ENCODE measurements at places on chromosomes 13 and 19.

GRCh38 chr13:77375560-77376108 is 48.7 kb upstream of the MYCBP2 start:
- no peak for DNase-seq

DNA sequence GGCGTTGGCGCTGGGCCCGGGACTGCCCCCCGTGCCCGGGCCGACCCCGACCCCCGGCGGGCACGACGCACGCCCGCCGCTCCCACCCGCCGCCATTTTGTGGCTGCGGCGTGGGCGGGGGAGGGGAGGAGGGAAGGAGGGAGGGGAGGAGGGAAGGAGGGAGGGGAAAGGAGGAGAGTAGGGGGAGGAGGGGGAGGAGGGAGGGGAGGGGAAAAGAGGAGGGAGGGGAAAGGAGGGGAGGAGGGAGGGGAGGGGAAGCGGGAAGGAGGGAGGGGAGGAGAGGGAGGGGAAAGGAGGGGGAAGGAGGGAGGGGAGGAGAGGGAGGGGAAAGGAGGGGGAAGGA is at the start of gene BTBD2:
Gene BTBD2, minus strand, starts transcription at position 107 of the 343 bp plus-strand sequence. Its CDS starts 11 bp downstream, at position 96.
- peak; percentile 59 for DNase-seq

GRCh38 chr19:4373601-4374497 is 26.5 kb downstream of the SH3GL1 start:
- DNase-seq, result no peak

- no peak for DNase-seq
These were observed at the start of gene TMEM221 for GRCh38 chr19:17448131-17448967. Gene TMEM221, minus strand, starts transcription at chr19:17448668. Its CDS starts 206 bp downstream, at chr19:17448462.

DNA sequence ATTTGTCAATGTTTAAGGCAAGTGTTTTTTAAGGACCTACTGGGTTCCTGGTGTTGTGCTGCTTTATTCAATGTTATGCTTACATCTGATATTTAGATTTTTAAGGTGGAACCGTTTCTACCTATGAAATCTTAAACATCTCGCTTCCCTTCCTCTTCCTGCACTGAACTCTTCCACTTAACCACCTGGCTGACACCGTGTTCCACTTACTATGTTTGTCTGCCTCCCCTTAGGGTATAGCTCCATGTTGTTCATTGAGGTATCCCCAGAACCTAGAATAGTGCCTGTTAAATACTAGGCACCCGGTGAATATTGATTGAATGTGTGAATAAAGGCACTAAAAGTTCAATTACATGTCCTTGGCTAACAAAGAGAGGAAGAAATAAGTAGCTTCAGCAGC is 104.9 kb downstream of the RNF17 start:
- DNase-seq, result no peak

- DNase-seq, result no peak
These were observed 18.9 kb upstream of the FOSB start for GRCh38 chr19:45448887-45449299.

DNA sequence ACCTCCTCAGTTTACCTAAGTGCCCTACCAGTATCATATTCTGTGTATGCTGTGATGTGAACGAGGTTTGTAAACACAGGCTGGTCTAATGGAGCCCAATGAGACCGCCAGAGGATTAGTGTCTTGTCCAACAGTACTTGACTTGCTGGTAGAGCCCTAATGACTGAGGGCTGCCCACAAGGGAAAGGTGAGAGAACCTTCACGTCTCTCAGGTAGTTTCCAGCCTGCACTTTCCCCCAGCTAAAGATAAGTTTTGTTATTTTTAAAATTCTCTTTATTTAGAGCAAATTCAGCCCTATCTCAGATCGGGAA is 498 bp upstream of the RBM26 start:
- no peak for DNase-seq

DNA sequence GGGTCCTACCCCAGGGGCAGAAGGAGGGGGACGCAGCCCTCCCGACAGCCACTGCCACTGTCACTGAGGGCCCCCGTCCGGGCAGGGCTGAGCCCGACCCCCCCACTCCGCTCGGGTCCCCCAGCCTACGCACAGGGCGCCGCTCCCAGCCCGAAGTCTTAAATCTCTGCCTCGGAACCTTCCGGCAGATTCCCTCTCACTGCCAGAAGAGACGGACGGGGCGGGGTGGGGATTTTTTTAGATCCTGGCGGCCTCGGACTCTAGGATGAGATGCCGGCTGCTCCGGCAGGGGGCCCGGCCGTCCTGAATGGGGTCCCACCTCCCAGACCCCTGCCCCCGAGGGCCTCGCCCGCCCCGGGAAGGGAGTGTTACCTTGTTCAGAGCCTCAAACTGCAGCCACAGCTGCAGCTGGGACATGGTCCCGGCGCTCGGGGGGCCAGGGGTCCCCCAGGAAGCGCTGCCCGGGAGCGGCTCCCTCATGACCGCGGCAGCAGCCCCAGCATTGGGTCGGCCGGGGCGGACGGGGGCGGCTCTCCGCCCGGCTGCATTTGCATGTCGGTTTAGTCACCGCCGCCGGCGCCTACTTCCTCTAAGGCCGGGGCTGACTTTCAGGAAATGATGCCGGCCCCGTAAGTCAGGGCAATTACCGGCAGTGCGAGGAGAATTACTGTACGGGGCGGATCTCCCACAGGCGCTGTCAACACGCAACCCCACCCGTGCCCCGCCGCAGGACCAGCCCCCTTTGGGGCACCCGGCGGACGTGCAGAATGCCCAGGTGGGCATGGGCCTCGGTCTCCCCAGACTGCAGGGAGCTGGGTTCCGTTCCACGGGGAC is 28.1 kb downstream of the GPX4 start:
- DNase-seq, result peak; percentile 60

GRCh38 chr19:14577885-14578427 is 4.9 kb upstream of the CLEC17A start:
- peak; percentile 38 for DNase-seq

- DNase-seq, result no peak
These were observed 268.5 kb downstream of the B3GLCT start for GRCh38 chr13:31468114-31468902.

DNA sequence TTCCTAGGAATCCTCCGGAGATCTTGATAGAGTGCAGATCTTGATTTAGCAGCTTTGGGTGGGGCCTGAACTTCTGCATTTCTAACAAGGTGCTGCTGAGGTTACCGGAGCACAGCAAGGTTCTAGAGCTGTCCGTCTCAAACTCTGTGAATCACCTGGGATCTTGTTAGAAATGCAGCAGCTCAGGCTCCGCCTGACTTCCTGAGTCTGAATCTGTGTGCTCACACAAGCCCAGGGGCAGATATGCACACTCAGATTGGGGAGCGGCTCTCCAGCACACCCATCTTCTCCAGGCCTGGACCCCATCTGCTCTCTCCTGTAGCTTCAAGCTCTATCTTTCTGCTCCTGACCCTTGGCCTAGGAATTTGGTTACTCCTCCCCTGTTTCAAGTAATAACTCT is 3.5 kb upstream of the TEX26 start:
- no peak for DNase-seq

DNA sequence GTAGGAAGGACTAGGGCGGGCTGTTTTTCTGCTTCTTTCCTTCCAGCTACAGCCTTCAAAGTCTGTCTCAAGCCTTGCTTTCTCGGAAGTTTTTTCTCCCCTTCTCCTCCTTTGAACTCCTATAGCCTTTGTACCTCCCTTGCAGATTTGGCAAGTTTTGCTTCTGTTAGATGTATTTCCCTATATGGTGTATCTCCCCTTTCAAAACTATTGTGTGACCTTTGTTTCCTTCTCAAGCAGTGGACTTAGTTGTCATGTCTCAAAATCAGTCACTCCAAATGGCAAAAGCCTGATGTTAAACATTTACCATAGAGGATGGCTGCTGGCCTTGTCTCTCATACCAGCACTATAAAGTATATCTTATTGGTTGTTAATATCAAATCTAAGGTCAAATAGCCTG is 152.7 kb downstream of the FLT1 start:
- DNase-seq, result no peak

- no peak for DNase-seq
These were observed 1716.5 kb upstream of the SLC10A2 start for GRCh38 chr13:104782741-104783140.

- no peak for DNase-seq
These were observed 371.4 kb downstream of the KCNRG start for GRCh38 chr13:50386541-50387050.

DNA sequence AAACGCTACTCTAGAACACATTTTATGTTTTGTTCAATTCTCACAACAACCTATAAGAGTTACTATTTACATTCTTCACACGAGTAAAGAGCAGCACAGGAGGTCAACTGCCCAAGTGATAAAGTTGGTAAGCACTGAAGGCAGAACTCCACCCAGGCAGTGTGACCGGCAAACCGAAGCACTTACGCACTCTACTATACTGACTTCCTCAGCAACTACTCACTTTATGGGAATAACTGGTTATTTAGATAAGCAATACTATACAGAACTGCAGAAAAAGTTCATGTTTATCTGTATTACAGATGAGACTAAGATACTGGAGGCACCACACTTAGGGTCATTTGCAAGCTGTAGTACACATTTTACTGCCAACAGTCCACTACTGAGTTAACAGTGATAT is 28.8 kb downstream of the FOXO1 start:
- no peak for DNase-seq

GRCh38 chr13:51674276-51674675 is 90.0 kb downstream of the WDFY2 start:
- no peak for DNase-seq

- no peak for DNase-seq
These were observed 191.7 kb upstream of the SERP2 start for GRCh38 chr13:44181931-44182330.

DNA sequence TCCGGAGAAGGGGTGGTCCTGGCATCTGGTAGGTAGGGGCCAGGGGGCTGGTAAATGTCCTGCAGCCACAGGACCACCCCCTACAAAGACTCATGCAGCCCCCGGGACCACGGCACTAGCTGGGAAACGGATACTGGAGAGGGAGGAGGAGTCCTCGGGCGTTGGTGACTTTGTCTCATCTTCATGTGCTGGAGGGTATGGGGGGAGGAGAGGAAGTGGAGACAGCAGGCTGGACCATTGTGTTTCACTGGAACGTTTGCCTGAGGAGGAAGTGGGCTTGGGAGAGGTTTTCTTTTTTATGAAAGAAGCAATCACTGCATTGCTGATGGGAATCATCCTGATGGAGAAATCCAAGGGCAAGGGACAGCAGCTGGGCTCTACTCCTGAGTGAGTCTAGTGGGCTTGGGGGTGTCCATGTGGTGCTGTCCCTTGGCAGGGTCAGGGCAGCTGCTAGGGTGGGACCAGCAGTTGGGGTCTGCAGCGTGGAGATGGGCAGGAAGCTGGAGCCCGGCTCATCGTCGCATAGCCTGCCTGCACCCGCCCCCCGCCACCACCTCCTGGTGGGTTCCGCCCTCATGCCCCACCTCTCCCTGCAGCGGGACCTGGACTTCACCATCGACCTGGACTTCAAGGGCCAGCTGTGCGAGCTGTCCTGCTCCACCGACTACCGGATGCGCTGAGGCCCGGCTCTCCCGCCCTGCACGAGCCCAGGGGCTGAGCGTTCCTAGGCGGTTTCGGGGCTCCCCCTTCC is 1.7 kb upstream of the ADM5 start:
- DNase-seq, result no peak

DNA sequence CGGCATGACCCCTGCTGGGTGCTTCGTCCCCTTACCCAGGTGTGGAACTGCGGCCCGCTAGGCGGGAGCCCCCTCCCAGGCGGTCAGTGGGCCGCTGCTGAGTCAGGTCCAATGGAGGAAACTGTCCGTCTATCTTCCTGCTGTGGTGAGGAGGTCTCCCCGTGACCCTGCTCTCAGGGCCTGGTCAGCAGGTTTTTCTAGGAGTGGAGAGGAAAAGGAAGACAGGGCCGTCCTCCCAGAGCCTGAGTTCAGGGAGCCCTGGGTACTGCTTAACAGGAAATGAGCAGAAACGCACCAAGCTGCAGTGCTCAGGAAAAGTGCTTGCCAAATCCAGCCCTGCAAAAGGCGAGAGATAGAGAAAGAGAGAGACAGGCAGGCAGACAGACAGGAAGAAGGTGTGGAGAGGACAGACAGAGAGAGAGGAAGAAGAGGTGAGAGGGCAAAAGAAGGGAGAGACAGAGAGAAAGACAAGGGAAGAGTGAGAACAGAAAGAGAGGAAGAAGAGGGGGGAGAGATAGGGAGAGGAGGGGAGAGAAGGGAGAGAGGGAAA is 10.3 kb downstream of the SH3GL1 start:
- DNase-seq, result no peak

DNA sequence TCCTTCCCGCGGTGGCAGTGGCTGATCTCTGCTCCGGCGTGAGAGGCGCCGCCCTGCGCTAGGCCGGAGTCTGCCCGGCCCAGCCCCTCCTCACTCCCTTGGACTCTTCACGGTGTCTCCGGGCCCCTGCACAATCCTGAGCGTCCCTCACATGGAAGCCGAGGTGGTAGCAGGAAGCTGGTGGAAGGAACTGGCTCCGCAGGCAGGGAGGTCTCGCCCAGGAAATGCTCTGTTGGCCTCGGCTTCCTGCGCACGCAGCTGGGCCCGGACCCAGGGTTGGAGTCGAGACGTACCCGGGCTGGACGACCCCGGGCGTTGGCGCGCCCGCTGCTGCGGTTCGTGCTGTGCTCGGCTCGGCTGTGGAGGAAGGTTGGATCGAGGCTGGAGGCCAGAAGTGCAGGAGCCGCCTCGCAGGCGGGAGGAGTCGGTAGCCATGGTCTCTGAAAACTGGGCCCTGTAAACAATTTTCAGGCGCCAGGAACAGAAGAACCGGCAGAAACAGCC is 46.3 kb downstream of the ZNF724 start:
- DNase-seq, result no peak

- no peak for DNase-seq
These were observed 261.0 kb downstream of the GPC5 start for GRCh38 chr13:91659256-91660075.
